ENCODE measurements at places on chromosomes 7 and 10.

GRCh38 chr7:134789967-134790685 is 10.7 kb downstream of the CALD1 start:
- no peak for DNase-seq

GRCh38 chr10:90306187-90306586 is 551.7 kb downstream of the HTR7 start:
- DNase-seq, result peak; percentile 23

GRCh38 chr10:11602919-11603523 is 8.4 kb downstream of the USP6NL start:
- no peak for DNase-seq

DNA sequence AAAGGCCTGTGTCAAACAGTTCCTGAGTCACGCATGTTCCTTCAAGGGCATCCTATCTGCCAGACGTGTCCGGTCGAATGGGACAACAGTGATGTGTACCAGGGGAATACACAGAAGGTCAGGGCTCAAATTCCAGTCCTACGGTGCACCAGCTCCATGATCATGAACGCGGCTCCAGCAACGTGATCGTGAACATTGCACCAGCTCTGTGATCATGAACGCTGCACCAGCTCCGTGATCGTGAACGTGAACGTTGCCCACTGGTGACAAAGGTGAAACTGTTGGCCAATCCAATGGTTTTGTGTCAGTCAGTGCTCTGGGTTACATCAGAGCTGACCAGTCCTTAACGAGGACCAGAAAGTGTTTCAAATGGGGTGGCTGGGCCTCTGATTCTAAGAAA is 4.3 kb upstream of the PTPRN2 start:
- no peak for DNase-seq

DNA sequence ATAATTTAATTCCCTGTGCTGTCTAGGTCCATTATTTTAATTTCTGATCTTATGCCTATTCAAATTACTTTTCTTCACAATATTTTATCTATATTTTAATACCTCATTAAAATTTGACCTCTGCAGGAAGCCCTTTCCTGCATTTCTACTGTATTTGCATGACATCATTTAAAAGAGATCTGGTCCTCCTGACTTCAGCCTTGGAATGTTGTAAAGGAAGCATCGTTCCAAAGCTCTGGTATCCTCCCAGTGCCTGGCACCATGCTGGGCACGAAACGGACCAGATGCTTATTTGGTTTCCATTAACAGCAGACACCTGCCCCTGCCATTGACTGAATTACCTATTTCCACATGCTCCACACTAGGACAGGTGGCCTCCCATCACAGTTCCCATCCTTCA is 247.5 kb downstream of the KLF6 start:
- DNase-seq, result no peak

- DNase-seq, result peak; percentile 65
Observed at GRCh38 chr7:43905956-43906330, 453 bp downstream of the URGCP start.

DNA sequence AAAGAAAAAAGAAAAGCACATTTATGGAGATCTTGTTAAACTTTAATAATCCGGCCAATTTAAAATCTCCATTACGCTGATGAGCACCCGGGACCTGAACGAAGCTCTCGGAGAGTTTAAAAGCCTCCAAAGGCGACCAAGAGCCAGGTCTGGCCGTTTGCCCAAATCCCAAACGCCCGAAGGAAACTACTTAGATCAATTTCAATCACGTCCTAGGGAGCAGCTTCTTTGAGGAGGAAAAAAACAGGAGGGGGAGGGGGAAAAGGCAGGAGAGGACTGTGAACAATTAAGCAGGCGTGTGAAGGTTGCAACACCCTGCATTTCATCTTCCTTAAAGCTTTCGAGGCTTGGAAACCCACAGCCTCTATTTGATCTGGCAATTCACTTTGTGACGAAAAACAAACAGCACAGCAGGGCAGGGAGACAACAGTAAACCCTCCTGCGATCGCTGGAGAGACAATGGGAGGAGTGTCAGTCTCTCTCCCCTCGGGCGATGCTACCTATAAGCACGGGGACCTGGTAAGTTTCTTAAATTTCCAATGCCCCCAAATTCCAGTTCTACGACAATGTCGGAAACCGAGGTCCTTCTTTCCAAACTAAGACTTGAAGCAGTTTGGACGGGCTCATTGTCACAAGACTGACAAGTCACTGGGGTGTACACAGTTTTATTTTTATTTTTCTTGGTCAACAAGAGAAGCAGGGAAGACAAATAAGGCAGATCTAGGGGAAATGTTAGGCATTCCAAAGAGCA is 1.2 kb downstream of the KLF6 start:
- DNase-seq, result peak; percentile 35

GRCh38 chr10:98921316-98921715 is 314.3 kb downstream of the HPSE2 start:
- DNase-seq, result no peak

GRCh38 chr10:71964743-71965515 is 734 bp downstream of the CHST3 start:
- DNase-seq, result peak; percentile 84

- no peak for DNase-seq
Observed at GRCh38 chr7:145009876-145010275, 174.0 kb upstream of the TPK1 start.

- no peak for DNase-seq
Observed at GRCh38 chr10:26385443-26385842, 52.7 kb upstream of the APBB1IP start.

DNA sequence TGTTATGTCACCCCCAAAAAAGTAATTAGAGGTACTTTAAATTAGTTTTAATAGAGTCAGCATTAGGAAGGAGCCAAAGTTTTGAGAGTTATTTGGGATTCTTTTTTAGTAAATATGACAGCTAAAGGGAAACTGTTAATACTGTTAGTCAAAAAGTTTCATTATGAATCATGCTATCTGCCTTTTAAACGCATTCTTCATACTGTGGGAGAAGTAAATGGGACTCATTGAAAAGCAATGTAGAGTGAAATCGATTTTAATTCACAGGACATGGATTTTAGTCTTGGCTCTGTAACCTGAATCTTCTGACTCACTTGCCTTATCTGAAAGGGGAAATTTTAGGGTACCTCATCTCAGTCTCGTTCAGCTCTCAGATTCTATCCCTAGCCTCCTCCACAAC is 105.1 kb downstream of the AASS start:
- no peak for DNase-seq

DNA sequence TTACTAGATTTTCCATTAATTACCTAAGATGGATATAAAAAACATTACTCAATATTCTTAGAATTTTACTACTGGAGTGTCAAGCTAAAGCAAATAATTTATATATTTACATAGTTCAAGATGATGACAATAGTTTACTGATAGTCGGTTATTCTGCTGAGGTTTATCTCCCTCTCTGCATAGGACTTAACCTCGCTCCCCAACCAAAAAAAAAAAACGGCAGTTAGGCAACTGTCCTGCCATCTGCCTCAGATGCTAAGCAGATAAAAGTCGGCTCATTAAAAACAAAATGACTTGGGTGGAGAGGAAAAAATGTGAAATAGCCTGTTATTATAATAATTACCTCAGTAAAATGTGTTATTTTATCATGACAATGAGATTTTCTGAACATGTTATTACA is 14.0 kb upstream of the ITGB8 start:
- no peak for DNase-seq
